Activated naive CD8-positive, alpha-beta T cell treated with anti-CD3 and anti-CD28 coated beads for 36 hours (primary cell): ENCODE measurements at places on chromosomes 11 and 22. TPM values are rescaled to one million over a fixed set of nuclear protein-coding genes. Genes with fewer than 3 reads are reported as not detected.

- no peak overlapping the region for H3K27ac ChIP-seq
- no peak for DNase-seq
- H3K4me3 ChIP-seq = no peak overlapping the region
These were observed 65.8 kb upstream of the SUSD2 start for GRCh38 chr22:24115247-24116207.

Gene B4GAT1
- 10.0 TPM for total RNA-seq

DNA sequence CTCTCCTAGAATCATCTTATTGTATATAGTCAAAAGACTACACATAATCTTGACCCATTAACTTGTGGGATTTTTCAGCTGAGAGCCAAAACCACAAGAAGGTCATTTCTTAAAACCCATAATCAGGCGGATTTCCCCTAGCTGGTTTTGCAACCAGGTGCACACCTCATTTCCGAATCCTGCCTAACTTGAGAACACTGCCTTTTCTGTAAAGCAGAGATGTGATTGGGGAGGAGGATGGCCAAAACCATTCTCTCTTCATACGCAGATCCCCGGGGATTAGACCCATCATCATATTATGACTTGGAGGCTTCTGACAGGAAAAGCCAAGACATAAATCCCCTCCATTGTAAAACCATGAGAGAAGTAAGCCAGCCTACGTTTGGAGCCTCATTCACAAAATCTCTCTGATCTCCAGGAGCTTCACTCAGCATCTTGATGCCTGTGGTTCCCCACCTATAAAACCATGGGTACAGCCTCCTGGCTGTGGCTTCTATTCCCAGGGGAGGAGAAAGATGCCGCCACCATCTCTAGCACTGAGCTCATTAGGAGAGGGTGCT is 191.3 kb downstream of the KIF18A start:
- H3K4me3 ChIP-seq = no peak overlapping the region
- H3K27me3 ChIP-seq = peaks cover 7% of the 10 kb centered on the region
- H3K27ac ChIP-seq = no peak overlapping the region
- H3K36me3 ChIP-seq = no peaks in the 10 kb centered on the region
- no peak for DNase-seq
- no peaks in the 10 kb centered on the region for H3K4me1 ChIP-seq

DNA sequence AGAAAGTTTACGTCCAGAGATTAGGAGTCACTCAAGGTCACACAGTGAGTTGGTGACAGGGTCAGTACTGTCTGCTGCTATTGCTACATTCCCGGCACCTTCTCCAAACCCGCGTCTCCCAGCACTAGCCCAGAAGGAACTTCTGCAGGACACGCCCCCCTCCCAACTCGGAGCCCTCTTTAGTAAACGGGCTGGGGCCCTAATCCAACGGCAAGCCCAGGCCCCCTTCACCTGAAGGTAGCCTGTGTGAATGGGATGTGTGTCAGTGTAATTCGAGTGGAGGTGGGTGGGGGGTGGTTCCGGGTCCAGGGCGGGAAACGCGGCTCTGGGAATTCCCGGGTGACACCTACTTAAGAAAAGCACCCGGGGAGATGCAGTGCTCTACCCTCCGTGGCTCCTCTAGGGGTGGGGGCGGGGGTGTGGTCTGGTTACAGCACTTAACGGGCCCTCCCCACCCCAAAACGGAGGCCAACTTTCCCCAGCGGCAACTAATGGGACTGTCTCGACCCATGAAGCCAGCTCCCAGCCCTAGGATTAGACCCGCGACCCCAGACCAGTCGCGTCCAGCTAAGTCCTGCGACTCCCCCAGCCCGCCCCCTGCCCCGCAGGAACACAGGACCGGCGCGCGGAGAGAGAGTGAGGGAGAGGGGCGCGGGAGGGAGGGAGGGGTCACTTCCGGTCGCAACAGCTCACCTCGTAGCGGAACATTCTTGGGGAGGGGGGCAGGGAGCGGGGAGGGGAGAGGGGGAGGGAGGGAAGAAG is 468 bp downstream of the PATL1 start:
- DNase-seq = peak; percentile 59
- no peaks in the 10 kb centered on the region for H3K27me3 ChIP-seq
- peaks cover 34% of the 10 kb centered on the region for H3K4me1 ChIP-seq
- peaks cover 28% of the 10 kb centered on the region for H3K36me3 ChIP-seq
- peak overlapping the region; percentile 97 for H3K4me3 ChIP-seq
- H3K27ac ChIP-seq = peak overlapping the region; percentile 94

Gene GAL
- 7.2 TPM for total RNA-seq

Gene OR5B21
- total RNA-seq = not detected
